ENCODE measurements at places on chromosomes 11 and 22.

DNA sequence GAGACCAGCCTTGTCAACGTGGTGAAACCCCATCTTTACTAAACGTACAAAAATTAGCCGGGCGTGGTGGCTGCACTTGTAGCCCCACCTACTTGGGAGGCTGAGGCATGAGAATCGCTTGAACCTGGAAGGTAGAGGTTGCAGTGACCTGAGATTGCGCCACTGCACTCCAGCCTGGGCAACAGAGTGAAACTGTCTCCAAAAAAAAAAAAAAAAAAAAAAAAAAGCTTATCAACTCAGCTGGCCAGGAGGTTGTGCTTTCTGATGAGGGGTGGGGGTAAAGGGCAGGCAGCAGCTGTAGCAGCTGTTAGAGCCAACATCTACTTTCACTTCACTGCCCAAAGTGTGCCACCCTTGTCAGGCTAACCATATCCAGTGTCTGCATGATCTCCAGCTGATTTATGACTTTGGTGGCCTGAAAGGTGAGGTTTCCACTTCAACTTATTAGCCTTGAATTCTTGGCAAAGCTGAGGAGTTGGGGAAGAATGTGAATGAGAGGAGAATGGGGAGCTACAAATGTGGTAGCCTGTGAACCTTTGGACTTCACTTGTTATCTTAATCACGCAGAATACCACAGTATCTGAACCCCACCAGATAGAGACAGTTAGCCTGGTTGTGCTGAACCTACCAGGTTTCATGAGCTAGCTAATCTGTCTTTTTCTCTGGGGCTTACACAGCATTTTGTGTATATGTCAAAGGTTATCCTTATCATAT, 19.6 kb downstream of the RNF121 start:
- DNase-seq = no peak

DNA sequence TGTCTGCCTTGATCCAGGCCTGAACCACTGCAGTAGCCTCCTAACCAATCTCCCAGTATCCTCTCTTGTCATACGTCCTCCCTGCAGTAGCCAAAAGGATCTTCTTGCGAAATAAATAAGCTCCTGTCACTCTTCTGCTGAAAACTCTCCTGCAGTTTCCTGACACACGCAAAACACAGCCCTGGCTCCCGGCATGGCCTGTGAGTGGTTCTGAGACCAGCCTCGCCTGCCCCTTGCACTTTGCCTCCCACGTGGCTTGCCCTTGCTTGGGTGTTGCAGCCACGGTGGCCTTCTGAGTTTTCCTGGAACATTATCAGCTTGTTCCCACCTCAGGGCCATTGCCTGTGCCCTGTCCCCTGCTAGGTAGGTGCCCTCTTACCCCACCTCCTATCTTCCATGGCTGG, 7.2 kb downstream of the ZC3H7B start:
- DNase-seq = no peak

- no peak for DNase-seq
Measured at GRCh38 chr11:118979434-118979833, 7.9 kb downstream of the FOXR1 start.

GRCh38 chr11:116263019-116263418, 509.8 kb downstream of the BUD13 start:
- no peak for DNase-seq

- no peak for DNase-seq
Measured at GRCh38 chr11:102522312-102523188, 8.0 kb downstream of the MMP7 start.

- no peak for DNase-seq
Measured at GRCh38 chr22:28506150-28506535, 173.5 kb downstream of the TTC28 start.

DNA sequence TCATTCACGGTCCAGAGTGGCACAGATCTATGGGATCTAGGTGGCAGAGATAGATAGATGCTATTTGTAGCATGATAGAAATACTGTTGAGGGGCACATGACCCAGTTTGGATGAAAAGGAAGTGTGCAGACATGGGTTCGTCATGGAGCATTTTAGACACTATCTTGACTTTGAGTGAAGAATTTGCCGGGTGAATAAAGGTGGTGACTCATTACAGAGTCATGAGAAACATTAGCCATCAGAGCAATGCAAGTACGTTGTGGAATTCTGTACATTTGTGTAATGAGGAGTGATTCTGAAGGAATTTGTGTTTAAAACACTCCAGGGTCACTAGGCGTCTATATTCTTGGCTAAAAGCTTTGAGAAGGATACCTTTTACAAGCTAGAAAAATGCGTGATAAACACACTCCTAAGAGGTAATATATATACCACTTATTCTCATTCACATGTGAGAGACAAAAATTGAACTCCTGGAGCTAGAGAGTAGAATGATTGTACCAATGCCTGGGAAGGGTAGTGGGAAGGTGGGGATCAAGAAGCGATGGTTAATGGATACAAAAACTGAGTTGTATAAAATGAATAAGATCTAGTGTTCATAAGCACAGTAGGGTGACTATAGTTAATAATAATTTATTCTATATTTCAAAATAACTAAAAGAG, 593.7 kb upstream of the LUZP2 start:
- no peak for DNase-seq

DNA sequence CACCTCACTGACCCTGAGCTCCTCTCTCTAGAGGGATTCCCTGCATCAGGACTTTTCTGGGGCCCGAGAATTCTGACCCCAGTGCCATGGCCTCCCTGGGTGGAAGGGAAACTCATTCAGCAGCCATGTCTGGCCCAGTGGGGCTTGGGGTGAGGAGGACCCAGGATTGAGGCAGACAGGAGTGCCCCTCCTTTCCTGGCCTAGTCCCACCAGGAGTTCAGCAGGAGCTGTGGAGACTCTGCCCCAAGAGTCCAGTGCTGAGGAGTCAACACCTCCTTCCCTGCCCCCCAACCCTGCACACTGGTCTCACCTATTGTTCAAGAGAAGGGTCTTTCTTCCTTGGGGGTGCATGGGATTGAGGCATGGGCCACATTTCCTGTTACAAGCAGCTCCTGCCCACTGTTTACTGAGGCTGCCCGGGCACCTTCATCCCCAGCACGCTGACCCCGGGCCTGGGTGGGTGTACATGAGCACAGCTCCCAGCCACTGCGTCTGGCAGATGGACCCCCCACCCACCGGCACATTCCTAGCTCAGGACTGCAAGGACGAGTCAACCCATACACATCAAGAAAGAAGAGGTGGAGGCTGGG, 33.9 kb downstream of the ALX4 start:
- peak; percentile 41 for DNase-seq

- DNase-seq = no peak
Measured at GRCh38 chr22:29184849-29185490, 20.7 kb upstream of the EMID1 start.

DNA sequence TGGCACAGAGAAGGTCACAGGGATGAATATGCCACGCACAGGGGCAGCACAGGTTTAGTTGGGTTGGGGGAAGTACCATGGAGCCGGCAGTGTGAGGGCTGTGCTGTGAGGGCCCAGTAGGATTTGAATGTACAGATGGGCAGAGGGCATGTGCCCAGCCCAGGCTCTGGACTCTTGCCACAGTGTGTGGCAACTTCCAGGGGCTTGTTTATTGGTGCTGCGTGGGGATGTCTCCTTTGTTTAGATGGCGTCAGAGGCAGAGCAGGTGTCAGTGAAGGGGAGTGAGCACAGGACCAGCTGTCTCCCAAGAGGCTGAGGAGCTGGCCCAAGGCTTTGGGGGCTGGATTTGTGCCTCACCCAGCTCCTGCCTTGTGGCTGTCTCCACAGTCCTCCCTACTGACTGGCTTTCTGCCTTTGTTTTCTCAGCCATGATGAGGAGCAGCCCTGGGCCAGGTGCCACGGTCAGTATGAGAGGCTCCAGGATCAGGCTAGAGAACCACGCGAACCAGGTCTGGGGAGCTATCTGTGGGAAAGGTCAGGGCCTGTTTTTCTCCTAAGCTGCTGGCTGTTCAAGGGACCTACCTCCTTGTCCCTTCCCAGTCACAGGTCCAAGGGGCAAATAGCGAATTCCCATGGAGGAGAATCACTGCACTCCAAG, 21.9 kb downstream of the SUN2 start:
- no peak for DNase-seq

- peak; percentile 76 for DNase-seq
Measured at GRCh38 chr11:94325681-94326080, 21.3 kb downstream of the IZUMO1R start.

DNA sequence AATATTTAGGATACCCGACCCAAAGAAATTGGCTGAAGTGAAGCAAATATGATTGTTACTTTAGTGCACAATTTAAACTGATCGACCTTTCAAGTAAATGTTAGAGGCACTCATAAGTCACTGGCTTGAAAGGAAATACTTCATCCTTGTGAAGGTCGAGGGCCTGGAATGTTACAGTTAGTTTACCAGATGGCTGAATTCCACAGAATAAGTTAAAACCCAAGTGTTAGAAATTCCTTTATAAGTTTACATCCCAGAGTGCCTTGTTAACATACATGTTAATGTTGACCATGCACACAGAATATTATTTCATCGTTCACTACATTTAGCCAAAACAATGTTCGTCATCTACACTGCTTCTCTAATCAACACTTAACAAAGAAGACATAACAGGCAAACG, 235.5 kb upstream of the ANO3 start:
- DNase-seq = no peak

DNA sequence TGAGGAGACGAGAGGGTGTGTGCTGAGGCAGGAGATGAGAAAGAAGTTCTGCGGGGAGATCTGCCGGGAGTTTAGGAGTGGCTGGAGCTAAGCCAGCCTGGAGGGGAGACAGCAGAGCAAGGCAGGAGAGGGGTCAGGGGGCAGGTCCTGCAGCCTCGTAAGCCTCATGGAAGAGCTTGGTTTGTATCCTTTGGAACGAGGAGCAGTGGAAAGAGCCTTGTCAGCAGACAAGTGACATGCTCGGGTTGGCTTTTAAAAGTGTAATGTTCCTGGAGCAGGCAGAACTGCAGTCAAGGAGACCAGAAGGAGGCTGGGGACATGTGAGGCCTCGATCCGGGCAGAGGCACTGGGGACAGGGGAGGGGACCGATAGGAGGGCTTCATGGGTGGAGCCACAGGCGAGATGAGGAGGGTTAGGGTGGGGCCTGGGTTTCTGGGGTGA, 21.4 kb upstream of the TUB start:
- no peak for DNase-seq

DNA sequence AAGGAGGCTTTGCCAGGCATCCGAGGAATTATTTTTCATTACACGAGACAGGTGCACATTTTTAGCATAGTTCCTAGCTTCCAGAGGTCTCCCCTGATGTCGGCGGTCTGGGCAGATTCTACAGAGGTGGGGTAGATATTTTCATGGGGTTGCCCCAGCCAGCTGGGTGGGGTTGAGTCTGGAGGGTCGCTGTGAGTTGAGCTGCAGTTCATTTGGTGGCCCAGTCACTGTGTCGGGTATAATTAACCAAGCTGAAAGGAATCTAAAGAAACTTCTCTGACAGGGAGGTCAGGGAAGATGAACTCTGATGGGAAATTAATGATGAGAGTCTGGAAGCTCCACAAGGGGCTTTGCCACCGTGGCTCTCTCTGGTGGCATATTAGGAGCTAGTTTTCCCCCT, 233.7 kb upstream of the NAV2 start:
- DNase-seq = no peak

All from natural killer cell treated with Interleukin-12 subunit alpha and Interleukin-12 subunit beta and Interleukin-15 and Interleukin-18, amount 100 ng/mL, for 72 hours (primary cell).